SW 1271 (cell line): ENCODE measurements at places on chromosomes 5 and 9.

- DNase-seq, result no peak
These were observed 465.0 kb downstream of the MTRR start for GRCh38 chr5:8333977-8334376.

DNA sequence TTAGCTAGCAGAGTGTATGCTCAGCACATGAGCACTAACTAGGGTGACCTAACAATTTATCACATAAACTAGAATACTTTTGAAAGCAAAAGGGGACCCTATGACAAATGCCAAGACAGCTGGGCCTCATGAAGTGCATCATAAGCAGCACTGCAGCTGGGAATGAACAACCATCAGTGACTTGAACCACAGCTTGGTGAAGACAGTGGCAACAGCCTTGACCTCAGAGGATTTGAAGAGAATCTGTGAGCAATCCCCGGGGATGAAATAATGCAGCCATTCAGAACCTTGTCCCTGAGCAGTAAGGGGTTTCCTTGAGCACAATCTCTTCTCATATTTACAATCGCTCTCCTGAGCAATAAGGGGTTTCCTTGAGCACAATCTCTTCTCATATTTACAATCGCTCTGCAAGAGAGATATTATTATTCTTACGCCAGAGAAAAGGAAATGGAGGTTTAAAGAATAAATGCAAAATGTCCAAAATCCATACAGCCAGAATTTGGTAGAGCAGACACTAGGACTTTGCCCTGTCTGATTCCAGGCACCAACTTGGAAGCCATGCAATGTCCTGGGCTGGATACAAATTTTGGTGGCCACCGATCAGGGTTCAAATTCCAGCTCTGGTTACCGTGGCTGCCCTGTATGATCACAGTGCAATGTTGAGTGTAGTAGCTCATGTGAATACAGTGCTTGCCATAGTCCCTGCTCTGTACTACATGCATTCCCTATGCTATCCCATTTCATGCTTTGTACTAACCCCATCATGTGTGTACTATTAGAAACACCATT is 846 bp upstream of the NSG2 start:
- no peak for DNase-seq

DNA sequence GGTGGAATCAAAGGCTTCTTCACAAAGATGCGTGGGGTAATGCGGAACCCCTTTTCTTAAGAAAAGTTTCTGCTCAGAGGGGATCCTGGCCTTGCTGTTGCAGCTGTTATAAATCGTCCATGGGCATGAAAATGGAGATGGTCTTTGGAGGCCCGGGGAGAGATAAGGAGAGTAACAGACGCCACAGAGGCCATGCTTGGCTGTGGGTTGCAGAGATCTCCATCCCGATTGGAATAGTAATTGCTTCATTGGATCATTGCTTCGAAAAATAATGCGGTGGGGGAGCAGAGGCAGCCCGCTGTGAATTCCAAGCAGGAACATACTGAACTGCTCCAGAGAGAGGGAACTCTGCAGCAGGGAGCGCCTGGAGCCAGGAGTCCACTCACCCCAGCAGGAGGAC is 55.5 kb downstream of the C5orf15 start:
- no peak for DNase-seq

GRCh38 chr5:58940446-58940845 is 357.6 kb downstream of the RAB3C start:
- DNase-seq, result no peak

- DNase-seq, result no peak
These were observed 274.4 kb downstream of the EFNA5 start for GRCh38 chr5:107396351-107396690.

DNA sequence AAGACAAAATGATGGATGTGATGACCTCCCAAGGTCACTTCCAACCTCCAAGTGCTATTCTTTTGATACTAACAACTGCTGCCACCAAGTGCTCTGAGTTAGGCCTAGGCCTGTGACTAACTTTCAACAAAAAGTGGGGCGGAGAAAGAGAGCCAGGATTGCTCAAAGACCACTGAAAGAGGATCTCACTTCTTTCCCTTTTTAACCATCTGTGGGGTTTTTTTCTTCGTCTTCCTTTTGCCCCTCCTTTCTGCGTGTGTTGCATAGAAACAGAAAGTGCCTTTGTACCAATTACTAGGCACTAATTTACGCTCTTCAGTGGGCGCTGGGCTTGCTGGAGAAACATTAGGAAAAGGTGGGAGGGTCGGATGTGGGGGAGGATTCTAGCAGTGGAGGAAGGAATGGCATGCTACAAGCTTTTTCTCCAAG is 8.0 kb downstream of the KLF9 start:
- no peak for DNase-seq

DNA sequence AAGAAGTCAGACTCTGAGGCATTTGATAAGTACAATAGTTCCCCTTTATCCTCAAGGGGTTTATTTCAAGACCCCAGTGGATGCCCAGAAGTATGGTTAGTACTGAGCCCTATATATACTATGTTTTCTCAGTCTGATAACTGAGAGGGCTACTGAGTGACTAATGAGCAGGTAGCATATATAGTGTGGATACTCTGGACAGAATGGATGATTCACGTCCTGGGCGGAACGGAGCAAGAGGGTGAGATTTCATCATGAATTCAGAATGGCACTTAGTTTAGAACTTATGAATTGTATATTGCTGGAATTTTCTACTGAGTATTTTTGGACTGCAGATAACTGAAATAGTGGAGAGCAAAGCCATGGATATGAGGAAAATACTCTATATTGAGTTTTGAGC is 457.6 kb downstream of the PLK2 start:
- no peak for DNase-seq

- no peak for DNase-seq
These were observed 87.7 kb downstream of the NSUN2 start for GRCh38 chr5:6545036-6545693.

GRCh38 chr5:3218916-3219650 is 376.5 kb upstream of the IRX1 start:
- DNase-seq, result no peak

DNA sequence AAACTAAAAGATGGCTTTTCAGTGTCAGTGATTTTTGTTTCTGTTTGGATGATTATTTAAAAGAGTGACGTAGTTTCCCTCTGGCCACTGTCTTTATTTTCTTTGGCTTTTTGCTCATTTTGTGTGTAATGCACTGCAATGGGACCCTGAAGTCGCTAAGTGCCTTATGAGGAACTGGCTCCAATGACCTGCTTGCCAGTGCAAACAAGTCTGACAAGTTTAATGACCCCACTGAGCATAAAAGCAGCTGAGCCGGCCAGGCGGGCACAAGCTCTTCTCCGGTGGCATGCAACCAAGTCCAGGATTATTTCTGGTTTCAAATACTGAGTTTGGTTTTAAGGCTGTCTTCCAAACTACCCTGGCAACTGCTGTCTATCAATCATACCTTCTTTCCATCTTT is 15.6 kb upstream of the GNA14 start:
- no peak for DNase-seq

DNA sequence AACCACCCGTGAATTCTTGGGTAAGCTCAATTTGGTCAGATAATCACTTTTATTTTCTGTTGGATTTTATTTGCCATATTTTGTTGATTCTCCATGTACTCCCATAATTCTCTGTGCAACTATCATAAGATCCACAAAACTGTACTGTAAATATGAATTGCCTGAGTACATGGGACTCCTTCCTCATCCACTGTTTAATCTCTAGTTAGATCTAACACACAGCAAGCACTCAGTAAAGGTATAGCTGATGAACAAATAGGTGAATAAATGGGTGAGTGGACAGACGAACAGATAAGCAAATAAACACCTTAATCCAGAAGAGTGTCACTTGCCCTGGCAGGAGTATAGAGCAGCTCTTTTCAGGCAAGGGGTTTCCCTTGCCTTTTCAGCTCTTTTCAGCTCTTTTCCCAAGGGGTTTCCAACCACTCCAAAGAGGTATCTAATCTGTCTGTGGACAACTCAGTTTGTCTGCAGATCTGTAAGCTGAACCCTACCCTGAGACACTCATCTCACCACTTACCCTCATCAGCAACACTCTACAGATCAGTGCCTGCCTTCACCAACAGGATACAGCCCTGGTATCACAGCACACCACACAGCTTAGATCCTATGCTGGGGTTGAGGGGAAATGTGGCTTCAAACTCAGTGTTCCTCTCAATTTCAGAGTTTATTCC is 51.2 kb downstream of the SIL1 start:
- no peak for DNase-seq

- DNase-seq, result no peak
These were observed 6.7 kb upstream of the C5orf63 start for GRCh38 chr5:127079994-127080491.

DNA sequence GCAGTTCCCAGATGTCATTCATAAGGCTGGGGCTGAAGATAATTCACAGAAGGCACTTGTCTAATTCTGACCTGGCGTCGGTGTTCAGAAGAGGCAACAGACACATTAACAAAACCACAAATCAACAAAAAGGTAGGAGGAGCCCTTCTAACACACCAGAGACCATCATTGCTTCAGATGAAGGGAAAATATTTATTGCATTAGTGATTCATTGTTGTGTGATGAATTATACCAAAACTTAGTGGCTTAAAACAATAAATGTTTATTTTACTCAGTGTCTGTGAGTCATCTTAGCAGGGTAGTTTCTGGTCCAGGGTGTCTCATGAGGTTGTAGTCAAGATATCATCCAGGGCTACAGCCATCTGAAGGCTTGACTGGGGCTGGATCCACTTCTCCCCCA is 91.3 kb upstream of the KIF2A start:
- no peak for DNase-seq

DNA sequence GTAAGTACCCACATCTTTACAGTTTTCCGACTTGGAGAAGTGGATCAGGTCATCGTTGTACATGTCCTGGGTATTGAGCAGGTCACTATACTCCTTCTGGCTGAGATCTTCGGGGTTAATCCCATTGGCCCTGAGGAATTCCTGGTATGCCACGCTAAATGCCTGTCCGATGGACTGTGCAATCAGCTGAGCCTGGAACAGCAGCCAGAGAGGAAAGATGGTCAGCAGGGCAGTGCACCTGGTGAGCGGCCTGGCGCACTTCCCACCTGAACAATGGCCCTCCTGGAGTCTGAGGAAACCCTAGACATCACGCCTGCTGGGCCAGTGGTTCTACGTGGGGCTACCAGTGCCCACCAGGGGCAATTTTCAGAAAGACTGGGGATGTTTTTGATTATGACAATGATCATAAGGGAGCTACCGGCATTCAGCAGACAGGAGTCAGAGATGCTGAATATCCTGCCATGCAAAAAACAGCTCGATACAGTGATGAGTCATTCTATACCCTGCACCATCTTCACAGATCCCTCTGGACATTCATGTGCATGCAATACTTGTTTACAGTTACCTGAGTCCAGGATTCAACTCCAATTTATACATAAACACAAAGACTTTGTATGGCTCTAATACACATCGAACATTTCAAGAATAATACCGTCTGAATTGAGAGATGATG is 127.2 kb downstream of the ENTREP1 start:
- DNase-seq, result no peak

GRCh38 chr5:180007582-180007981 is 64.0 kb downstream of the RNF130 start:
- DNase-seq, result no peak

DNA sequence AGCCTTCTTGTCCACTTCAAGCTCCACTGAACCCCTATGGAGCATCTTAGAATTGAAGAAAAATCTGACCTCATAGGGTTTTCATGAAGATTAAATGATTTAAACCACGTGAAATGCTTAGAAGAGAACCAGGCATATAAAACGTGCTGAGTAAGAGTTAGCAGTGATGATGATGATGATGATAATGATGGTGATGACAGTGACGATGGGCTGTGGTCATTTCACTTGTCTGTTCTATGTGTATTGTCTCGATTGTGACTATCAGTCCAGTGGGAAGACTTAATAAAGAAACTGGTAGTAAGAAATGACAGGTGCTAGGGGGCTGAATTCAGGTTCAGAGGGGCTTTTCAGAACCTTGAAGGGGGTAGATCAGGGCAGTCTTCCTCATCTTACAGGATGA is 45.1 kb upstream of the CDKN2AIPNL start:
- DNase-seq, result no peak

GRCh38 chr5:4722886-4723285 is 417.2 kb upstream of the ADAMTS16 start:
- no peak for DNase-seq

DNA sequence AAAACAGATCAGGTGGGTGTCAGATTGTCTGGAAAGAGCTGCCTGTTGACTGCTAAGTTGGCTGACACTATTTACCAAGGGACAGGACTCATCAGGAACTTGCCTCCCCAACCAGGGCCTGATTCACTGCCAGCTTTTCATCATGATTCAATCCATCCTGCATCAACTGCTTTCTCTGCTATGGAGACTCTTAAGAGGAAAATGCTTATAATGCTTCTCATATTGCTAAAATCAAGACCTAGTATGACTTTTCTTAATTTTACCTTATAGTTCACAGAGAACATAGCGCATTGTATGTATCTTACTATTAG is 21.3 kb downstream of the HTR4 start:
- DNase-seq, result no peak

DNA sequence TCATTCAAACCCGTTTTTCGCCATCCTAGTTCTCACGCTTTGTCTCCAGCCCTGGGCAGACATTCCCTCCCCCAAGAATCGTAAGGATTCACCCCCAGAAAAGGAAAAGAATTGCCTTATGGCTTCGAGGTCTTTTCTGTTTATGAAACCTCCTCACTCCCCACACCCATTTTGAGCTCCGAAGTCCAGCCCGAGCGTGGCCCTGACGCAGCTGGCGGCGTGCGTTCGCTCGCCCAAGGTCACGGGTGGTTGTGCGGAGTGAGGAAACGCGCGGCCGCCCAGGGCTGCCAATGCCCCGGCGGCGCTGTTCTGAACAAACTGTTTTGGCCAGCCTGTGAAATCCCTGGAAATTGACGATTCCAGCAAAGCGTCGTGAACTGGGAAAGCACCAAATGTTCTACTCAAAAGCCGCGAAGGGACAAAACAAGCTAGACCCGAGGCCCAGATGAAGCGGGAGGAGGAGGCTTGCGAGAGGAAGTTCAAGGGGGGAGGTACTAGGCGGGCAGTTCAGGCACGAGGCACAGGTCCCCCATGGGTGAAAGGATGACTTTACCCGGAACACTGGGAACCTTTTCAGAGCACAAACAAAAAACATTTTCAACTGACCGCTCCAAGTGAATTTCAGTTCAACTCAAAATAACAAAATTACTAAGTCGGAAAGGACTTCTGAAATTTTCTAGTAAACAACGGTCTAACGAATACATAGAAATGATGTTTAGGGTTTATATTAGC is 683 bp upstream of the ZFAND5 start:
- peak; percentile 85 for DNase-seq

GRCh38 chr5:135667204-135667603 is 88.4 kb upstream of the CXCL14 start:
- DNase-seq, result no peak

GRCh38 chr5:139243425-139243970 is 45.3 kb upstream of the SIL1 start:
- DNase-seq, result no peak

- DNase-seq, result no peak
These were observed 95.7 kb downstream of the ENC1 start for GRCh38 chr5:74544811-74545210.

- no peak for DNase-seq
These were observed 241.8 kb upstream of the MSX2 start for GRCh38 chr5:174482607-174483024.

DNA sequence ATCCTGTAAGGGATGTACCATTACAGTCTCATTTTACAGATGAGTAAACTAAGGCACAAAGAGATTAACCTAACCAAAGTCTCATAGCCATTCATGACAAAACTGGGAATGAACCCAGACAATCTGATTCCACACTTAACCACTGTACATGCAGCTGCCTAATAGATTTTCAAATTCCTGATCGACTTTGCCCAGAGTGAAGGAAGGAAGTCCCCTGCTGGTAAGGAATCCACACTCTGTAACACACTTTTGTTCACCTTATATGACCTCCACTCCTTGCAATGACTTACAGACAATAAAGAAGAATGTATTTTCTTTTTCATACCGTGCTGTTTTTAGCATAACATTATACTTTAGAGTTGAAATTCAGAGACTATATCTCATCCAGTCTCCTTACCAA is 31.3 kb upstream of the PLPP6 start:
- DNase-seq, result no peak
